ENCODE measurements at places on chromosomes 16 and 17.

GRCh38 chr16:84294531-84295142 is at the start of gene WFDC1:
WFDC1 (plus strand) TSS chr16:84294878; CDS start chr16:84294972, 94 bp downstream.
- peak; percentile 11 for DNase-seq

- DNase-seq, result no peak
These were observed 44.4 kb downstream of the VPS53 start for GRCh38 chr17:670286-670685.

DNA sequence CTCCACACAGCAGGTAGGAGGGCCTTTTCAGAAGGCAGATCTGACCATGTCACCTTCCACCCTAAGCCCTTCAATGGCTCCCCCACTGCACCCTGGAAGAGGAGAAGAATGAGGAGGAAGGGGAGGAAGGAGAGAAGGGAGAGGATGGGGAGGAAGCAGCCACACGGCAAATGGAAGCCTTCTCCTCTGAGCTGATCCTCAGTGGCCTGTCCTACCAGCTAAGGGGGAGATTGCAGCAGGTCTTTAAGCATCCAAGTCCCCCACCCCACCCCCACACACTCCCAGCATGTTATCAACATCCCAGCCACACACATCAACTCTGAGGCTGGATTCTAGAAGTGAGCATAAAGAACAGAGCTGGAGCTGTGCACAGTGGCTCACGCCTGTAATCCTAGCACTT is 46.2 kb upstream of the RBFOX3 start:
- DNase-seq, result no peak

DNA sequence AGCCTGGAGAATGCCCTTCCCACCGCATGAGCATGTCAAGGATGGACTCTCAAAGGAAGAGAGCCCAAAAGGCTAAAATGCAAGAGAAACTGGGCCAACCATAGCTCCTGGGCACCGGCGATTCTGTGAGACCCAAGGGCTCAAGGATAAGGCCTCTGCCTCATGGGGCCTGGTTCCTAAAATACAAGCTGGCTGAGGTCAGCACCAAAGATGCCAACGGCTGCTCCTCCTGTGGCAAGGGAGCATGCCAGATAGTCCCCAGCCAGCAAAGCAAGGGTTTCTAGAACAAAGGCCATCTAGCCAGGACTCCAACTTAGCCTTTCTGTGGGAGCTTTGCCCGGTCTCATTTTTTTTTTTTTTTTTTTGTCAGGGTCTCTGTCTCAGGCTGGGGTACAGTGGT is 20.1 kb downstream of the GPRC5B start:
- no peak for DNase-seq

DNA sequence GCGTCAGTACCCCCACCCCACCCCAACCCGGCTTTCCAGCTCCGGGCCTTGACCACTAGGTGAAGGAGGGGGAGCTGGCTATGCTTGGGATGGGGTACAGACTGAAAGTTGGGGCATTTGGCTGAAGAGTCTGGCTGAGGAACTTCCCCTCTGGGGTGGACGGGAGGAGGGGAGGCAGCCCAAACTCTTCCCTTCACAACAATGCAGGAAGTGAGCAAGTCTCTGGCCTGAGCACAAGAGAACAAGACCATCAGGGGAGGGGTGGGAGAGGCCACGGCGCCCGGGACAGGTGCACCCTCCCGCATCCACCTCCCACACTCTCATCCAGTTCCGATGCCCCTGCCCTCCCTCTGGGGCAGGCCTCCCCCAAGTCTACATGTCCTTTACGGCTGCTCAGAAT is 5.6 kb downstream of the USH1G start:
- no peak for DNase-seq

DNA sequence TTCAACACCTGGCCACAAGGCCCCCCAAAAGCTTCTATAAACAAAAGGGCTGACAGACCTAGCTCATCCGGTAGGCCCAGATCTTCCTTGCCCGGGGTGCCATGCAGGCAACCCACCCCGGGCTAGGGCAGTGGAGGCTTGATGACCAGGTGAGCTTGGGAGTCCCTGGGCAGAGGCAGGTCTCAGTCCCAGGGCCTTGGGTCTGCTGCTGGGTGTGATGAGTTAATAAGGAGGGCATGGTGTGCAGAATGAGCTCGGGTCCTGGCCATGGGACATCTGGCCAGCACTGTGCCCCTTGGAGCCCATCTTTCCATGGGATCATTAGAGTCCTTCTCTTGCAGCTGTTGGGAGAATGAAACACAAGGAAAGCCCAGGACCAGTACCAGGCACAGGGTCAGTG is 20.2 kb upstream of the MPRIP start:
- no peak for DNase-seq

DNA sequence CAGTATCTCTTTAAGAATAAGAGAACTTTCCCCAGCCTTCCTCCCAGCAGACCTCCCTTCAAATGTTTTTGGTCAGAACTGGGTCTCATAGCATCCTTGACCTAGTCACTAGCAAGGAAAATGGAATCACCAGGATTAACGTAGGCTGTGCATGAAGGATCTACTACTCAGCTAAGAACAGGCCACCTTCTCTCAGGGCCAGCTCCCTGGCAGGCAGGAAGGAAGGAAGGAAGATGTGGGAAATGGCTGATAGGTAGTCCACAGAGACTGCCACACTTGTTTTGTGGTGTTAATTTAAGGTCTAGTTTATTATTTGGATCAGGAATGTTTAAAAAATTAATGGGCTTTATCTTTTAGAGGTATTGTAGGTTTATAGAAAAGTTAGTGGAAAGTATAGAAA is 136.4 kb downstream of the SPECC1 start:
- DNase-seq, result no peak

DNA sequence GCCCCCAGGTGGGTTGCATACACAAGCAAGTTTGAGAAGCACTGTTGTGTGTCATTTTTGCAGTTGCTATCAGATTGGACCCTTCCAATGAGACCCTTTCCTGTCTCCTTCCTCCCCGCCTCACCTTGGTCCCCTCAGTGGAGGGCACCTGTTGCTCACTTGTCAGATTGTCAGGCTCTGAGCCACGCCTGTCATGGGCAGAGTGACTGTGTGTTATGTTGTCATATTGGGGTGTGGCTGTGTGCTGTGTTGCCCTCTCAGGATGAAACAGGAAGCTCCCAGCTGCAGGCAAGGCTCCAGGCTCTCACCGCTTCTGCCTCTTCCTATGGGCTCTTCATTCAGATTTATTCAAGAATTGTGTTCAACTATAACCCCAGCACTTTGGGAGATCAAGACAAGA is 302.9 kb downstream of the CPPED1 start:
- DNase-seq, result no peak

DNA sequence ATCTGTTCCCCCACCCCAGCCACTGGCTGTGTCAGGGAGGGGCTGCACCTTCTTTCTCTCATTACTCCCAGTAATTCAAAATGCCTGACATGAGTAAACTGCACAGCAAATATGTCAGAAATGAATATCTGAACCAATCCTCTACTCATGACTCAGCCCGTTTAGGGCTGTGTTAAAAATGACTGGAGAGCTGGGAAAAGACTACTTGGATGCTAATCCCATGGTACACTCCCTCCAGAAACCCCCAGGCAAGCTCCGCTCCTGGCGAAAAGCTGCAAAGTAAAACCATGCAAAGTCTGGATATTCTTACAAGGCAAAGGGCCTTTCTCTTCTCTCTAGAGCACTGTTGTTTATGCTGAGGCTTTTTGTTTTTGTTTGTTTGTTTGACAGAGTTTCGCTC is 448.1 kb upstream of the DYNLRB2 start:
- DNase-seq, result no peak

DNA sequence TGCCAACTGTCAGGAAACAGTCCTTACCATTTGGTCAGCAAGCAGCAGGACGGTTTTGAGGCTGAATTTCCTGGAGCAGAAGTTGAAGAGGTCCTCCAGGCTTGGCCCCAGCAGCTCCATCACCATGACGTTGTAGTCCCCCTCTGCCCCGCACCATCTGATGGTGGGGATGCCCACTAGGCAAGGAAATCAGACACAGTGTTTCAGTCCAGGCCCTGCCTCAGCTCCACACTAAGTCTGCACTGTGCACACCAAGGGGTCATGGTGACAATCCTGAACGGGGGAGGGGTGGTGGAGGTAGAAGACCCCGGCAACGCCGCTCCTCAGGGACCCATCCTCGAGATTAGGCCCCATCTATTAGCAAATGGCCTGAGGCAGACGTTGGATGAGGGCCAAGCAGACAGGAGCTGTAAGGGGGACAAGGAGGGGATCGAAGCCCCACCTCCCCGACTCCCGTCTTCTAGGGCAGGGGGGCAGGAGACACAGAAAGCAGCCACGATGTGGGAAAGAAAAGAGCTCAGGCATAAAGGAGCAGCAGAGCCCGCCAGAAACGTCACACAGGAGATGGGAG is 18.0 kb downstream of the CSNK1D start:
- no peak for DNase-seq

- DNase-seq, result no peak
These were observed 20.8 kb downstream of the GNA13 start for GRCh38 chr17:65035704-65036103.

DNA sequence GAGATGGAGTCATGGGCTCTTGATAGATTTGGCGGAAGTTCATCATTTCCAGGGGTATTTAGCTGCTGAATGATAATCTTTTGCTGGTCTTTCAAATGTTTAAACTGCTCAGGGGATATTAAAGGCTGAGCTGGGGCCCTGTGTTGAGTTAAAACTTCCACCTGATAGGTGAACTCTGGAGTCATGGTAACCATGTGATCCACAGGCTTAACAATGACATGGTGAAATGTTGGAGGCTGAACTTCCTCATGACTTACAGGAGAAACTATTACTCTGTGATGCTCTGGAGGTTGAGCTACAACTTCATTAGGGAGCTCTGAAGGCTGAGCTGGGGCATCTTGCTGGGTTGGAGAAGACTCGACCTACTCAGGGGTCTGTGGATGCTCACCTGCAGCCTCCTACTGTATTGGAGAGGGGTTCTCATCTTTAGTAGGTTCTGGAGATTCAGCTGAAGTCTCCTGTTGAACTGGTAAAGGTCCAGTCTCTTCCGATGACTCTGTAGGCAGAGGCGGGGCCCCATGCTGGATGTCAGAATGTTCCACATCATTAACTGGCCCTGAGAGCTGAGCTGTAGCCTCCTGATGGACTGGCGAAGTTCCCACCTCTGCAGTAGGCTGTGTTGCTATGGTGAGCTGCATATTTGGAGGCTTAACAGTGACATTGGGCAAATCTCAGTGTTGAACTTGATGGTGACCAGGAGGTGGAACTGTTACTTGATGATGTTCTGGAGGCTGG is 24.2 kb downstream of the RDM1 start:
- DNase-seq, result no peak

DNA sequence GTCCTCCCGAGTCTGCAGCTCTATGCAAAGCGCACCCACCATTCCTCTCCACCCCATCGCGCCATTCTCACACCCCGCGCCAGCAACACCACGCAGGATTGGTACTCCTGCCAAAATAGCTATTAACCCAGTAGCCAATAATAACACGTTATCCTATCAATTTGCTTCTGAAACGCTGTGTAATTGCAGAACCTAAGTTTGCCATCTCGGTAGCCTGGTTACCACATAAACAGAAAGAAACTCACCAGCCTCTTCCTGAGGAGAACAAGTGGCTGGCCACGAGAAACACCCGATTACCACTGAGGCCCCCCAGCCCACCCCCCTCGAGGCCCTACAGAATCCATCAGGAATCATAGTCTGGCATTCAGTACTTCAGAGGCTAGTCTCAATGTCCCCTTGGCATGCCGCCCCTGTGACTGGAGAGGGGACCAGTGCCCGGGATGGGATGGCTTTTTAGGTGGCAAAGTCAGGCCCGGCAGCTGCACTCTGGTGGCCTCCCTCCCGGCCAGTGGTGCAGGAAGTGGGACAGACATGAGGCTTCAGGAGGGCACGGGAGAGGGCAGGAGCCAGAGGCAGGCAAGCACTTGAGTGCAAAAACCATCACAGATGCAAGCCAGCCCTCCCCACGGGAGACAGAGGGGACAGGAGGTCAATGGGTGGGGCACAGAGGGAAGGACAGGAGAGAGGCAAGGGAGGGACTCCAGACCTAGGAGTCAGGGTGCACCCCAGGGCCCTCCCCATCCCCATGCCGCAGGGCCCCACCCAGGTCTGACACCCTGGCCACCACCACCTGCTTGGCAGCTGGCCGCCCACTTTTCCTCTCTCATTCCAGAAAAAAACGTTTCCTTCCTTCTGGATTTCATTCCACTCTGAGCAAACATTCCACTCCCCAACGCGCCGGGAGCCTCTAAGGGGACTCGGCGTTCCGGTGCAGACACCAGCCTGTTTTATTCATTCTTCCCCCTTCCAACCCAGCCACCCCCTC is 192.5 kb downstream of the ZNF423 start:
- peak; percentile 14 for DNase-seq

DNA sequence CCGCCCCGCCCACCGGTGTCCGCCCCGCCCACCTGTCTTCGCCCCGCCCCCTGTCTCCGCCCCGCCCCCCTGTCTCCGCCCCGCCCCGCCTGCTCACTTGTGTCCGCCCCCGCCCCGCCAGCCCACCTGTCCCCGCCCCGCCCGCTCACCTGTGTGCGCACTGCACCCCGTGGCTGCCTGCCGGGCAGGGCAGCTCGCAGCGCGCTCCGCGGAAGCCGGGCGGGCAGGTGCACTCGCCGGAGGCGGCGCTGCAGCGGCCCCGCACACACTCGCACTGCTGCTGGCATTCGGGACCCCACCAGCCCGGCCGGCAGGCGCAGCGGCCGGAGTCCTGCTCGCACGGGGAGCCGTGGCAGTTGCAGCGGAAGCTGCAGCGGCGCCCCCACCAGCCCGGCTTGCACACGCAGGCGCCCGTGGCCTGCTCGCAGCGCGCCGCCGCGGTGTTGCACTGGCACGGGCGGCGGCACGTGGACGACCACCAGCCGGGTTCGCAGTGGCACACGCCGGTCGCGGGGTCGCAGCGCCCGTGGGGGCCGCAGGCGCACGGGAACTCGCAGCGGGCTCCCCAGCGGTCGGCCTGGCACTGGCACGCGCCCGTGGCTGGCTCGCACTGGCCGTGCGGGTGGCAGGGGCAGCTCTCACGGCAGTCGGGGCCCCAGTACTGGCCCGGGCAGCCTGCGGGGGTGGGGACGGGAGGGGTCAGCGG is 2.1 kb downstream of the SCARF1 start:
- DNase-seq, result no peak

- no peak for DNase-seq
These were observed 3.8 kb upstream of the TMC7 start for GRCh38 chr16:18979936-18980335.

Measured in NCI-H2227 treated with DMSO at 0.1 percent for 48 hours (cell line).